ENCODE measurements at places on chromosomes 1 and 21. TPM values are rescaled to one million over a fixed set of nuclear protein-coding genes. Genes with fewer than 3 reads are reported as not detected.

The CHD5 gene
- 0.10 TPM for total RNA-seq

The MROH7 gene
- total RNA-seq: not detected

The LCE1D gene
- total RNA-seq: 0.44 TPM

The NEGR1 gene
- 0.53 TPM for total RNA-seq

The PROK1 gene
- not detected for total RNA-seq

The G0S2 gene
- total RNA-seq: 19.7 TPM

The SPATA46 gene
- total RNA-seq: not detected

The PLEKHA6 gene
- 6.0 TPM for total RNA-seq

The OXCT2 gene
- total RNA-seq: 0.20 TPM

The SH2D1B gene
- not detected for total RNA-seq

The LSM10 gene
- total RNA-seq: 16.1 TPM

The AHDC1 gene
- total RNA-seq: 12.1 TPM

The CHIA gene
- not detected for total RNA-seq

DNA sequence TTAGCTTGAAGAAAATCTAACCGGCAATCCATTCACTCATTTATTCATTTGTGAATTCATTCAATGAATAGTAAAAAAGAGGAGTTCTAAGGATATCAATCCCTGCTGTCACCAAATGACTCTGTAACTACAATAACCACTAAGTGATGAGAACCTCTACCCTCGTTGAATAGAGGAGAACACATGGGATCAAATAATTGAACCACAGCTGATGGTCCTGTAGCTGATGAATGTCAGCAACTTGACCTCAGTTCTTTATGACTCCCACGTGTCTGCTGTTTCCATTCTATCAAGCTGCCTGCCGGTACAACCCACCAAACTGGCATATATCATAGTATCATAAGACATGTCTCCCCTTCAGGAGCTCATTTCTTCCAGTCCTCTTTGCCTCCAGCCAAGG lies 150.3 kb downstream of the PTGER3 start:
- DNase-seq: no peak

DNA sequence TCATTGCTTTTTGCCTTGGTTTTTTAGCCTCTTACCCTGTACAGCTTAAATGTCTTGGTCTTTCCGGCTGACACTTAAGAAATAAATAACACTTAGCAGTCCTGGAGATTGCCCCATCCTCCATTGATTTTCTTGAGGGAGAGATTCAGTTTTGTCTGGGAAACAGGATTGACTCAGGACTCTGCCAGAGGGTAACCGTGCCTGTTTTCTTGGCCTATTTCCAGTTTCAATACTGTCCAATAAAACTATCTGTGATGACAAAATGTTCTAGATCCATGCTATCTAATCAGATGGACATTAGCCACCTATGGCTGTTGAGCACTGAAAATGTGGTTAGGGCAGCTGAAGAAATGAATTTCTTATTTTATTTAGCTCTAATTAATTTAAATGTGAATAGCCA lies 216.1 kb downstream of the DUSP10 start:
- no peak for DNase-seq

GRCh38 chr1:36692465-36693160 lies 209.9 kb upstream of the CSF3R start:
- DNase-seq: no peak

DNA sequence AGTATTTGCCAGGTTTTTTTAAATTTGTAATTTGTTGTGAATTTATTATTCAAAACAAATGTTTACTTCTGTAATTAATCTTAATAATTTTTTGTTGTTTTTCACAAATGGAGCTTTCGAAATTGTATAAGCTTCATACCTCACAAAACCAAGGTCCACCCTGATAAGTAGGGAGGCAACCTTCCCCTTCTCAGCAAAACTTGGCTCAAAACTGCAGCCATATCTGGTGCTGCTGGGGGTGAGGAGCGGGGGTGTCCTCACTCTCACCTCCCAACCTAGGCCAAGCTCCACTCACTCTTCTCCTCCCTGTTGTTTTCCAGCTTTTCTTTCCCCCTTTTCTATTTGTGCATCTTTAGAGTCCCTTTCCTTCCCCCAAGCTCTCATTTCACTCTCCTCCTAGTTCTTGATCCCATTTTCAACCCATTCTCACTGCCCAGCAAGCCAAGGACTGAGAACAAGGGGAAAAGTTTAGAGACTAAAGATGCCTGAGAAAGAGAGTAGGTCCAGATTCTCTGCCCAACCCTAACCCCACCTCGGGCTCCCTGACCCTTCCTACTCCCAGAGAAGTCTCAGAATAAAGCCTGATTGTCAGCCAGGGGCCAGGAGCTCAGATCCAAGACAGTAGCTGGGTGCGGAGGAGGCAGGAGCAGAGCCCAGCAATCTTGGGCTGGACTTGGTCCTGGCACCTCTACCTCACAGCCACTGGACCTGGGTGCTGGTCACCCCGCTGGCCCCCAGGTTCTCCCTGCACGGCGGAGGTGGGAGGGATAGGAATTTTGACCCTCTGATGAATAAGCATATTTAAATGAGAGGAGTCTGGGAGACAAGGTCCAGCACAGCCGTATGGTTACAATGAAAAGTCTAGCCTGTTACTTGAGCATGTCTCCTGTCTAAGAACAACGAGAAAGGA lies 8.3 kb upstream of the CFAP45 start:
- DNase-seq: no peak

GRCh38 chr1:31785947-31786290 lies 21.8 kb upstream of the ADGRB2 start:
- DNase-seq: no peak

DNA sequence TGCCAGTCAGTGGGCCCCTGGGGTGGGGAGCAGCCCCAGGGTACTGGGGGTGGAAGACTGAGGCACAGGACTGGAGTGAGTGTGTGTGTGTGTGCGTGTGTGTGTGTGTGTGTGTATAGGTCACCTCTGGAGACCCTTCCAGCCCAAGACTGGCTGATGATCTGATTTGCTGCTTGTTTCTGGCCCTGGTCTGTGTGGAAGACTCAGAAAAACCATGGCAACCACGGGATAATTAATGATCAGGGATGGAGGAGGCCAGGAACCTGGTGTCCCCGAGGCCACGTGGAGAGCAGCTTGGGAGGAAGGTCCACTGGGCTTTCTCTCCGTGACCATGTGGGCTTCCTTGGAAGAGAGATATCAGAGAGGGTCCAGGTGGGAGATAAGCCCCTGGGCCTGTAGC lies 4.8 kb upstream of the ACTL8 start:
- DNase-seq: no peak

GRCh38 chr21:40187244-40187643 lies 320.0 kb downstream of the PCP4 start:
- DNase-seq: no peak

GRCh38 chr1:52658795-52659194 lies 25.8 kb downstream of the SHISAL2A start:
- peak; percentile 27 for DNase-seq

DNA sequence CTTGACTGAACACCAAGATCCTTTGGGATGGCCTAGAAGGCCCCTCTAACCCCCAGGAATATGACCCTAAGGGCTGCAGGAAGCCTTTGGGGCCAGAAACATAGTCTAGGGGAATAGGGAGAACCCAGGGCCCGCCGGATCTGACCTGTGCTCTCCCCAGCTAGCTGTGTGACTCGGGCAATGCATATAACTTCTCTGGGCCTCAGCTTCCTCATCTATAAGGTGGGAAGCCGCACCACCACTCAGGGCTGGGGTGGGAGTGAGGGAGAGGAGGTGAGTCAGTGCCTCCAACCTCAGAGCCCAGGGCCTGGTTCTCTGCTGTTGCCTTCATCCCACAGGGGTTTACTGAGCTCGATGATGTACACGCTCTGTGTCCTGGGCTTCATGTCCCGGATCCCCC lies 434.4 kb downstream of the PTPRU start:
- no peak for DNase-seq

GRCh38 chr1:220906561-220907334 lies 27.5 kb downstream of the HLX start:
- no peak for DNase-seq

Measured in foreskin keratinocyte (primary cell).